ENCODE measurements at places on chromosomes 3 and 15.
A peak's percentile ranks its signal among the peaks of the same experiment; 100 is the strongest.

- no peak for DNase-seq
Measured at GRCh38 chr15:55074431-55074830, 122.3 kb downstream of the RSL24D1 start.

- DNase-seq: no peak
Measured at GRCh38 chr3:87810452-87811016, 248.3 kb downstream of the CGGBP1 start.

- no peak for DNase-seq
Measured at GRCh38 chr15:71329497-71330260, 214.4 kb downstream of the THSD4 start.

DNA sequence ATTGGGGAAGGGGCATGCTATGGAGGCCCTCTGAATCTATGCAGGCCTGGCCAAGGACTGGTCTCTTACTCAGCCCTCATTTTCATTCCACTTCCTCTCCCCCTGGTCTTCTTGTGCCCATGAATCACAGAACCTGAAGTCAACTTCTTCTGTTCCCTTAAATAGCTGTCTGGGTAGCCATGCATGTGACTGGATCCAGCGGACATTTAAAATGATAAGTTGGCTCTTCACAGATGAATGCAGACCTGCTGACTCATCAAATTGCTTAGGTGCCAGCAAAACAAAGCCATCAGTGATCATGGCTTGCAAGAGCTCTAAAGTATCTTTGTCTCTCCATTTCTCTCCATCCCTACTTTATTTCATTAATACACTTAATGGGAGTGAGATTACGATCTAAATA lies 90.1 kb upstream of the CADPS start:
- DNase-seq: no peak

DNA sequence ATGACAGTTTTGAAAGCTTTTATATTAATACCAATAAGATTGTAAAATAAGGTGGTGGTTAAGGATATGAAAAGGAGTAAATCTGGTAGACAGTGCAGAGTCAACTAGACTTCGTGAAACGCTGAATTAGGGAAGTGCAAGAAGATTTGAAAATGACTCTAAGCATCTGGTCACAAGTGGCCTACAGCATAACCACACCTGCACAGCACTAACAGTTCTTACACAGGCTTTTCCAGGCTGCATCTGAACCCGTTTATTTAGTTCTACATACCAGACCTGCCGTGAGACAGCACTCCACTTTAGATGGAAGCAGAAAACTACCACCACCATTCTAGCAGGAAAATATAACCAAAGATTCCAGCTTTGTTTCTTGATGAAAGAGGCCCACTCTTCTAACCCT lies 1.9 kb downstream of the DMXL2 start:
- DNase-seq: peak; percentile 2

DNA sequence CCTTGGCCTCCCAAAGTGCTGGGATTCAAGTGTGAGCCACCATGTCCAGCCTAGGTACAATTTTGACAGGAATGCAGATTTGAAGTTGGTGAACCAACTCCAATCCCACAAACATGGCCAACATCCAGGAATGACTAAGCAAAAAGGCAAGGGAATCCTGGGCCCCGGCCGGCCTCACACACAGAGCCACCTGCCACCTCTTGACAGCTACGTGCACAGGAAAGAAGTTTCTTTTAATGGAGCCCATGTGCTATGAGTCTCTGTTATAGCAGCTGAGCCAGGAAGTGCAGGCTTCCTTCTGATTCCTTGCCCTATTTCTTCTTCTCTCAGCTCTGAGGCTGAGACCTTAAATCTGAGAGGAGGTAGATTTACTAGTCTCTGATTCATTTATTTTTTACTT lies 8.8 kb downstream of the TMEM40 start:
- no peak for DNase-seq
